ENCODE measurements at places on chromosomes 7 and 10.

DNA sequence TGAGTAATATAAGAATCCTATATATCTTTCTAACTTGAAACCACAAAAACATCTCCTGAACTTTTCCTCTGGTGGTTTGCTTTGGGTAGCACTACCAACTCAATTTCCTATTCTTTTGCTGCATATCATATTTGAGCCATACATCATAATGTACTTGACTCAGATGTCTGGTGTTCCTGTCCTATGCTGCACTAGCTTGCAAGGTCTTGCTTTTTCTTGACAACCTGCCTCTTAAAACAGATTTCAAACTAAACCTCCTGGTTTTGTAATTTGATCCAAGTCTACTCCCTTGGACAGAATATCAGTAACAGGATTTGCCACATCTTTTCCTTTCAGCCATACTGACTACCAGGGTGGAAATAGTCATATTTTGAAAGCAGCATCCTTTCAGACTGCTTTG, 520.3 kb upstream of the LRRTM3 start:
- DNase-seq: no peak

DNA sequence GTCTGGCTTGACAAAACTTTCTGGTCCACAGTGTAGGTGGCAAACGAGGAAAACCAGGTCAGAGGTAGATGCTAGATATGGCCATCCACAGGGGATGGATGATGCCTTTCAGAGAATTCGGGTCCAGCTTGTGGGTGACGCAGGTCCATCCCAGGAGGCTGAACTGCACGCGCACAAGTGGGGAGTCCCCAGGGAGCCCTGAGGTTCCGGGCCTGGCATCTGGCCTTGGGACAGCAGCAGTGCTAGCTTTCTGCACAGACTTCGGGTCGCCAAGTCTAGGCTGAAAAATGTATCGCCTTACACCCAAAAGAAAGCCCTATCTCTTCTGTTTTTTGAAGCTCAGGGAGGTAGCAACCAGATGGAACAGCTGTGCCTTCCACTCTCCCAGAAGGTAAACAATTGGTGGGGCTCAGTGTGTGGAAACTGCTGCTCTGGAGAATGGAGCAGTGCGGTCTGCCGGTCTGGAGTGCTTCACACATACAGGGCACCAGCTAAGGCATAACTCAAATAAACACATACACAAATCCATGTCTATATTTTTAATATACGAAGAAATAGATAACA, 119.3 kb upstream of the ACBD5 start:
- no peak for DNase-seq

DNA sequence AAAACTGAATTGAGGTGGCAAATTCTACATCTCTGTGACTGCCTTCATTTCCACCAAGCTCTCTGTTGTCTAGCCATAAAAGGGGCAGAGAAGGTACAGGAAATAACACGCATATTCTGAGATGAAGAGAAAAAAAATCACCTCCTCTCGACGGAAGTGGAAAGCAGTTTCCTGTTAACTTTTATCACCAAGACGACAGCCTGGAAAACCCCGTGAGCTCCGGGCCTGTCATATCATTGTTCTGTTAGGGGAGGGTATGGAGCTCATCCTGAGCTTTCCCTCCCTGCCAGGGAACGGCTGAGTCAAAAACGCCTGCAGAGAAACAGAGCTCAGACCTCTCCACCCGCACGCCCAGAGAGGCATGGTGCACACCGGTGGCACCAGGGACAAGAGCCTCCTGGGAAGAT, 200.3 kb downstream of the PRPF18 start:
- no peak for DNase-seq

- no peak for DNase-seq
These were observed 84.9 kb downstream of the CNOT4 start for GRCh38 chr7:135425036-135425435.

DNA sequence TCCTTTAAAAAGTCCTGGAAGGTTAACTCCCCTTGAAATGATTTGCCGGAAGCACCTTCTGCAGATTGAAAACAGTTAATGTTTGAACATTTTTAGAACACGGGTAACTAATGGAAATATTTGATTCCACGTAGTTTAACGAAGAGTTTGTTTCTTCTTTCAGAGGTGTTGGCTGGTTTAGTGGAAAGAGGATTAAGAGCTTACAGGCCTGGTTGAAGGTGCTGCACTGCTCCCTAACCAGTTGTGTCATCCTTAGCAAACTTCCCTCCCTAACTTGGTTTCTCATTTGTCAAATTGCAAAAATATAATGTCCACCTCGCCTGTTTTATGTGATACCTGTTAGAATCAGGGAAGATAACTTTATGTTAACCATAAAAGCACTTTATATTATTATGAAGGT, 243.0 kb upstream of the FZD8 start:
- peak; percentile 51 for DNase-seq

DNA sequence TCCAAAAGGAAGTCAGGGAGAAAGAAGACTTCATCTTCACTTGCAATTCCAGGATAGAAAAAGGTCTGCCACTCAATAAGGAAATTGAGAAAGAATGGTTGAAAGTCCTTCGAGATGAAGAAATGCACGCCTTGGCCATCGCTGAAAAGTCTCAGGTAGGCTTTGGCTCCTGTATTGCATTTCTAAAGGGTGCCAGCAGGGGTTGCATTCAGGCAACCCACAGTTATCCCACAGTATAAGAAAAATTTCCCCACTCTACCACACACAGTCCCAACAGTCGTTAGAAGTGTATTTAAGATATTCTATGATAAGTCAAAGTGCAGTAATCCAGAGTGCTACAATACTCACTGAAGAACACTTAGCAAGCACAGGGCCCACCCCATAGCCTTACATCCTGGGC, 93.4 kb upstream of the FGL2 start:
- DNase-seq: no peak

- no peak for DNase-seq
These were observed 31.9 kb upstream of the INSYN2A start for GRCh38 chr10:127228195-127228787.

DNA sequence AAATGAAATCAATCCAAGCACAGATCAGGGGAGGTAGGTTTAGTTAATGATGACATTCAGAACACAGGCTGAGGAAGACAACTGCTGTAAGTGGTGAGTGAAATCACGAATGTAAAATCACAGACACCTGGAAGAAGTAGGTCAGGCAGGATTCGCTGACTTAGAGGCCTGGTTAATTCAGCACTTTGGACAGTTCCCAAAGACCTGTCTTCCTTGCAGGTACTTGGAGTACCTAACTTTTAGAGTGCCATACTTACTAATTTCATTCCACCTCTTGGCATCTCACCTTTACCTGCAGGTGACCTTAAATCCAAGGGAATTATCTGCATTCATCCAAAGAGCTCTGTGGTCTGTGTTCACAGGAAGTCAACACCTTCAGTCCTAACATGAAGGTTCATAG, 822.3 kb downstream of the PHTF2 start:
- no peak for DNase-seq

DNA sequence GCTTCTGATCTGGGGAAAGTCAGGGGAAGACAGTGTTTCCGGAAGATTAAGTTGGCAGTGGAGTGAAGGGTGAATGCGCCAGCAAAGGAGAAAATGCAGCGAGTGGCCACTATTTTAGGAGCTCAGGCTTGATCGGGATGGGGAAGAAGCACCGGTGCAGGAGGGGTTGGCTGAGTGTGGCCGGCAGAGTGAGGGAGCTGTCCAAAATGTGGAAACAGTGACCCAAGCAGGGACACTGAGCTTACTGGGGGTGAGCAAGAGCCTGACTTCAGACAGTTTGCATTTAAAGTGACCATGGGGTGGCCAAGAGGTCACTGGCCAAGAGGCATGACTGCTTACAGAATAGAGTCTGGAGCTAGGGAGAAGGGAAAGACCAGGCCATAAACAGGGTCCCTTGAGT, 79.3 kb downstream of the GOLGA7B start:
- DNase-seq: no peak

GRCh38 chr7:24573554-24574338, 494 bp downstream of the PALS2 start:
- no peak for DNase-seq

DNA sequence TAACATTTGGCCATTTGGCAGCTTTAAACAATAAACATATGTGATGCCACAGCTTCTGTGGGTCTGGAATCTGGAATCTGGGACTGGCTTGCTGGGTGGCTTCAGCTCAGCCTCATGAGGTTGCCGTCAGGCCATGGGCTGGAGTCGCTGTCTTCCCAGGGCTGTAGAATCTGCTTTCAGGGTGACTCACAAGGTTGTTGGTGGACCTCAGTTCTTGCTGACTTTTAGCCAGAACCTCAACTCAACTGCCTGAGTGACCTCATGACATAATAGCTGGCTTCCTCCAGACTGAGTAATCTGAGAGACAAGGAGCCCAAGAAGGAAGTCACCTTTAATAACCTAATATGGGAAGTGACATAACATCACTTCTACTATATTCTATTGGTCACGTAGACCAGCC, 44.6 kb upstream of the TSPAN13 start:
- no peak for DNase-seq

DNA sequence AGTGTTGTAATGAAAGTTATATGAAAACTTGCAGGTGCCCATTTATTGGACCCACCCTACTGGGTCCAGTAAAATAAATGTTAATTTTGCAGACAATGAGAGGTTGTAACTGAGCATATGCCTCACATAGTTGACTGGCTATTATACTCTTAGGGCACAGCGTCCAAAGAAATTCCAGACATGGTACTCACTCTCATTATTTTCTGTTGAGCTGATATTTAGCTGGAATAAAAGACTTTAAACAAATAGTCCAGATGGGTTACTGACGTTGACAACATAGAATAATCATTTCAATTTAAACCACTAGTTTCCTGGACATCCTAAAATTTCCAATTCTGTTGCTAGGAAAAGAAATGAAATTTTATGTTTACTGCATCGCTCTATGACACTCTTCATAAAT, 174.5 kb downstream of the ZNF365 start:
- no peak for DNase-seq

DNA sequence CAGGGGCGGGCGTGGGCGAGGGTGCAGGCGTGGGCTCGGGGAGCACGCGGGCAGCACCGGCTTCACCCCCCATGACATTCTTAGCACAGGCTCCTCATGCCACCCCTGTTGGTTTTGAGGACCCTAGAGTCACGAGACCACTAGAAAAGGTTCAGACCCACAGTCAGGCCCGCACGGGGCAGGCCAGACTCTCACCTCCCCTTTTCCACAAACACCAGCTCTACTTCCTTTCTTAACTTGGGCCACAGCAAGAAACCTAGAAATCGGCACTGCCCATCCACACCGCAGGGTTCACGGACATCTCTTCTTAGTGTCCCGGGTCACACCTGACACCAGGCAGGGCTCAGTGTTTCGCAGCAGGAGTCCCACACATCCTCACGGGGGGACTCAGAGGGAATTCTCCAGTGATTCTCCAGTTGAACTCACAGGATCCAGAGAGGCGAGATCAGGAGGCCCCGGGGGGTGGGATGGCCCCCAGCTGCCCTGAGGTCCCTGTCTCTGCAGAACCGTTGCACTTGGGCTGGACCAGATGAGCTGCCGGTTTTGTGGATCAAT, 52.0 kb downstream of the JAKMIP3 start:
- no peak for DNase-seq

DNA sequence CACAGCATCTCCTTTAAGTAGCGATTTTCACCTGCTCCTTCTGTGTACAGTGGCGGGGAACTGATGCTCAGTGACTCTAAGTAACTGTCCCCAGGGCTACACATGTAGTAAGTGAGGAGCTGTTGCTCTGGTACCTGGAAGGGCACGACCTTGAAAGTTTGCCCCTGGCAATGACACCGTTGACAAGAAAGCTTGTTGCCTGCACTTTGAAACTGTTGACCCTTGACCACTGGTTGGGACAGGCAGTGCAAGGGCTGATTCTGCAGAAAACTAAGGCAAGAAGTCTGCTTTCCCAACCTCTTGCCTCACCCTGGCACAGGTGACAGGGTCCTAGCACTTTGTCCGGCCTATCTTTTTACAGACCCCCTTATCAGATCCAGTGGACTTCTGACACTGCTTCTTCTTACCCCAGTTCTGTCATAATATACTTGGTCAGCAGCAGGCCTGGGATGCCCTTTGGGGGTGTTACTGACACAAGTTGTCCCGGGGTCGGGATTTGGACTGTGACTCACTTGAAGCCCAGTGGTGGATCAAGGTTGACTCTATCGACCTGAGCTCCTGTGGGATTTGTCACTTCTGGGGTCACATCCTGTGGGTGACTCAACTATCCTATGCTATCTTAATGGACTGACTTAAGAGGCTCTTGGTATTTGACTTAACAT, 5.8 kb downstream of the ACSL5 start:
- DNase-seq: no peak

All from D721Med (cell line).